ENCODE measurements at places on chromosomes 5 and 9.

GRCh38 chr5:6717247-6717646 is 4.0 kb downstream of the TENT4A start:
- no peak for DNase-seq

DNA sequence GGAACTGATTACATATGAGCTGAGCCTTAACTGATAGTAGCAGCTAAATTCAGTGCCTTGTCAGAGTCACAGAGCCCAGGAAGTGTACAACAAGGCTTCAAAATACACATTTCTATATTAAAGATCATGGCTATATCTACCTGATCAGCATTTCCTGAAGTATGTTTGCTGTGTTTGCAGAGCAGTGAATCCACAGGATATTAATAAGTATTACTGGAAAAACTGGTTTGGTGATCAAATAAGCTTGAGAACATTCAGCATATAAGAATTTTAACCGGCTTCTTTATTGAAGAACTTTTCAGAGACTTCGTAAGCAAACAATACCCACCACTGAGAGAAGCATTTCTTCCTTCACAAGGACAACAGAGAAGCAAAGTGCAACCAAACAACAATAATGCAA is 227.0 kb downstream of the ELAVL2 start:
- no peak for DNase-seq

DNA sequence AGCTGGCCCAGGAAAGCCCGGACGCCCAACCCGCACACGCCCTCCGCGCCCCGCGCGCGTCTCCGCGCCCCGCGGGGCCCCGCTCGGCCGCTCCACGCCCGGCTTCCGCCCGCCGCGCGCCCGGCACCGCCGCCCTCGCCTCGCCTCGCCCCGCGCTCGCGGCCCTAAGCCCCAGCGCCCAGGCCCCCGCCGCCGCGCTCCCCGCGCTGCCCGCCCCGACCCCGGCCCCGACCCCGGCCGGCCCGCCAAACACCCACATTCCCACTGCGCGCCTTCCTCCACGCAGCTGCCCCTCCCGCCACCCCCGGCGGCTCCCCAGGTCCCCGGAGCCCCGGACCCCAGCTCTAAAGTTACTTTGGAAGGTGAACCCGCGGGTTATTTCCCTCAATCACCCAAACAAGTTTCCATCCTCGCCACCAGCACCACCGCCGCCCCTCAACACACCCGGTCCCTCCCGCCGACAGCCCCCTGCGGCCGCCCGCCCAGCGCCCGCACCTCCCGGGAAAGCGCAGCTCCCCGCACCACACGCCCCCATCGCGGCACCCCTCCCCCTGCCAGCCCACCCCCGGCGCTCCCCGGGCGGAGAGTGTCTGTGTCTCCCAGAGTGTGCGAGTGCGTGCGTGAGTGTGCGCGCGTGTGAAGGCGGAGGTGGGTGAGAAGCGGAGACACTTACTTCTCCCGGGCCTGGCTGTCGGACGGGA is 439 bp downstream of the SSBP2 start:
- DNase-seq, result peak; percentile 15

- no peak for DNase-seq
Measured at GRCh38 chr5:165573445-165573844, 2068.0 kb downstream of the MAT2B start.

DNA sequence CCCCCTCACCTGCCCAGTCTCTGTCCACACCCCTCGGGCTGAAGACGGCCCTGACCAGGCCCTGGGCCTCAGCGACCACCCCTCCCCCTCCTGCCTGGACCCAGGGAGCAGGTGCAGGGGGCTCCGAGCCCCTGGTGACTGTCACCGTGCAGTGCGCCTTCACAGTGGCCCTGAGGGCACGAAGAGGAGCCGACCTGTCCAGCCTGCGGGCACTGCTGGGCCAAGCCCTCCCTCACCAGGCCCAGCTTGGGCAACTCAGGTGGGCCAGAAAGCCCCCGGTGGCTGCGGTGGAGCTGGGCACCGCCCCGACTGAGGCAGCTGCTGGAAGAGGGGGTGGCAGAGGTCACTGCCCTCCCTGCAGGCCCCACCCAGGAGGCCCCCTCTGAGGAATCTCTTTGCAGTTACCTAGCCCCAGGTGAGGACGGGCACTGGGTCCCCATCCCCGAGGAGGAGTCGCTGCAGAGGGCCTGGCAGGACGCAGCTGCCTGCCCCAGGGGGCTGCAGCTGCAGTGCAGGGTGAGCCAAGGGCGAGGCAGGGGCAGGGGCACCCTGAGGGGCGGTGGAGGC is 7.7 kb downstream of the ENTPD8 start:
- no peak for DNase-seq

GRCh38 chr9:90766731-90767130 is 34.9 kb upstream of the SYK start:
- no peak for DNase-seq

- no peak for DNase-seq
Measured at GRCh38 chr5:173327948-173328843, at the start of gene STC2. Gene STC2 (minus strand): TSS chr5:173328414. CDS start chr5:173328193, 221 bp downstream.

- no peak for DNase-seq
Measured at GRCh38 chr5:67190410-67190809, 6.2 kb downstream of the CD180 start.

GRCh38 chr5:132761321-132762240 is 14.4 kb downstream of the CCNI2 start:
- DNase-seq, result no peak

- DNase-seq, result peak; percentile 46
Measured at GRCh38 chr5:173573126-173573960, 43.1 kb downstream of the BOD1 start.

DNA sequence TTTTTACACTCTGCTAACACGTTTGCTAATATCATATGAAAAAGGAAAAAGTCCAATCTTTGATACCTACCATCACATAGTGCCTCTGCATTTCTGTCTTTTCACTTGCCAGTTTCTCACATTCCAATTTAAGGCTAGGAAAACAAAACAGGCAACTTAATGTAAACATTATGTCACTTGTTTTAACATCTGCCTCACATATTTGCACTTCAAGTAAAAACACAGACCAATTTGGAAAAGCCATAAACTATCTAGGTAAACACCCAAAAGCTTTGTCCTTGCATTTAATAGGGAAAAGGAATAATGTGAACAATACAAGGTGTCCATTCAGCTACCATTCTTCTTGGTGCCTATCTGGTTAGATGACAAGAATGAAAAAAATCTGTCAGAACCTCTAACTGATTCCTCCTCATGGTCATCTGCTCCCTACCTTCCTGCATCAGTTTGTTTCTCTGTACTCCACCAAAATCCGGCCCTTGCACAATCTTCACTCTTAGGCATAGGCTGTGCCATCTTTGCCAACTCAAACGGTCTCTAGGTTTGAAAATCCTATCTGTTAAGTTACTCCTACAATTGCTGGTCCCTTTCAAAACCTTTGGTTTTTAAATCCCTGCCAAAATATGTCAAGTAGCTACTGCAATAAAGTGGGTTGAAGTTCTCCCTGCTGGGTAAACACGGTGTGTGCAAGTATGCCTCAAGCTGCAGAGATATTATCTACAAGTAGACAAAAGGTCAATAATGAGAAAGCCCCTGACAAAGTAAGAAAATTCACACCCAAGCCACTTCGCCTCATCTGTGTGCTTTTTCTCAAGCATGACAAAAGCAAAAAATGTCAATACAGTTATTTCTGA is 3.4 kb downstream of the TLE1 start:
- DNase-seq, result no peak

DNA sequence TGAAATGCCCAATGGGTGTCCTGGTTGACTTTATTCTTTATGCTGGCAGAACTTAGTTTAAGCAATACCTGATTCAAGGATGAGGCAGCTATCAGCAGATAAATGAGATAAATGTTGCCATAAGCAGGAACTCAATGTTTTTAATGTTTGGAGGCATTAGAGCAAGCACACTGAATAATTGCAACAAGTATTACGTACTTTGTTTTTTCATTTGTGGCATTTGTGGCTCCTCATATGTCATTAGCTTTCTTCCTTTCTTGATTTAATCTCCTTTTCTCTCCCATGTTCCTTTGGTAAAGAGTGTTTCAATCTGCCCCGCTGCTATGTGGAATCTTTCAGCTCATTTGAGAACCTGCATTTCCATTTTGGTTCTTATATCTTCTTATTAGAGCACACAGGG is 6.4 kb upstream of the NR3C1 start:
- DNase-seq, result no peak

- DNase-seq, result no peak
Measured at GRCh38 chr5:113969901-113970300, 392.0 kb upstream of the KCNN2 start.

DNA sequence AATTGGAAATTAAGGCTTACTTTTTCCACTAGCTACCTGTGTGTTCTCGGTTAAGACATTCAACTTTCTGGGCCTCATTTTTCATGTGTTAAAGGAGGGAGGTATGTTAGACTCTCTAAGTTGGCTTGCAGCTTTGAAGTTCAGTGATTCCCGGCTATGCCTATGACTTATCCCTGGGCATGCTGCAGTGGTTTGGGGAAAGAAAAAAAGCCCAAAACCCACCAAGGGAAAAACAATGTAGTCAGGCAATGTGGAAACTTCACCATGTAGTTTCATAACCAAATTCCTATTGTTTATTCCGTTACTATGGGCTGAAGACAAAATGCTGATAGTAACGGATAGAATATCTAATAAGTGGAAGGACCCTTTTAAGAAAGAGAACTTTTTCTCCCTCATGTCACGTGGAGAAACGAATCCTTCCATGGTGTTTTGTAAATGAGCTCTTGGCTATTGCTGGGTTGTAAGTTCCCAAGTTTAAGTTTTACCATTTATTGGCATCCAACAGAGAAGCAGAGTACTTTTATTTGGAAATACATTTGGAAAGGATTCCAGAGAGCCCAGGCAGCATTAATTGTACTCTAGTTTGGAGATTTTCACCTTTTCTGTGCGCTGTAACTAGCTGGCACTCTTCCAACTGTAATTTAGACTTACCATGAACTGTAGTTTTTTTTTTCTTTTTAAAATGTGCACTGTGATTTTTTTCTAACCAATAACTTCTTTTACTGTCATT is 84.9 kb upstream of the MPDZ start:
- DNase-seq, result no peak

GRCh38 chr5:158966716-158967115 is 133.0 kb downstream of the EBF1 start:
- DNase-seq, result no peak

DNA sequence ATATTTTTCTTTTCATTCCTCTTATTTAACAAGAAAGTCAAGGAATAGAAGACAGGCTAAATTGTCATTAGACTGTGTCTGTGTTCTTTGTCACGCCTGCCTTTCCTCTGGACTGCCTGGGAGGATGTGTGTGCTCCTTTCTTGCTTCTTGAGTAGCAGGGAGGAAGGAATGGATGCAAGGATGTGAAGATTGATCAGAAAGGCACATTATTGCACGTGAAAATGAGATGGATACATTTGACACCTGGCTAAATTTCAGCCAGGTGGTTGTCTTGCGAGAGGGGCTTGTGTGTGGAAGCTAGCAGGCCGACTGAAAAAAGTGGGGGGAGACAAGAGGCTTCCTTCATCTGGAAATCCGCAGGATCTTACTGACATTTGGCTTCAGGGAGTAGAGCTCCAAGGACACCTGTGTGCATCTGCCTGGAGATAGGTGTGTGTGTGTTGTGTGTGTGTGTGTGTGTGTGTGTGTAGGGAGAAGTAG is 200.1 kb downstream of the MEF2C start:
- DNase-seq, result no peak

Measured in activated T-helper 1 cell treated with Interleukin-2 at 50 U/mL for 16 hours (primary cell).